ENCODE measurements at places on chromosomes 3 and 15.

DNA sequence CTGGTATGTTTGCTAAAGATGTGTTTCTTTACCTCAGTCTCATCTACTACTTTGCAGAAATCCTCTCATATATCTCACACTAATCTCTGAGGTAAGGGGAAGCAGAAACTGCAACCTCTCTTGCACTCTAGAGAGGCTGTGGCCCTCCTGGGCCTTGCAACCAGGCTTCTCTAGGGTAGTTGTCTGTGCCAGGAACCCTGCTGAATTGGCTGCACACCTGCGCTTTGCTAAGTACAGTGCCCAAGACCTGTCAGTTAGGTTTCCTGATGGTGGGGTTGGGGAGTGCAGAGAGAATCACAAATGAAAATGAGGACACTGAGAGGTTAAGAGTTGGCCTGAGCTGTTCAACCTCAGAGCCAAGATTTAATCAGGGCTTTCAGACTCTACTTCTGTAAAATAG, 117.2 kb upstream of the PLXNA1 start:
- ATAC-seq: no peak

GRCh38 chr15:48358229-48359152, 27.3 kb downstream of the DUT start:
- peak; percentile 87 for ATAC-seq

DNA sequence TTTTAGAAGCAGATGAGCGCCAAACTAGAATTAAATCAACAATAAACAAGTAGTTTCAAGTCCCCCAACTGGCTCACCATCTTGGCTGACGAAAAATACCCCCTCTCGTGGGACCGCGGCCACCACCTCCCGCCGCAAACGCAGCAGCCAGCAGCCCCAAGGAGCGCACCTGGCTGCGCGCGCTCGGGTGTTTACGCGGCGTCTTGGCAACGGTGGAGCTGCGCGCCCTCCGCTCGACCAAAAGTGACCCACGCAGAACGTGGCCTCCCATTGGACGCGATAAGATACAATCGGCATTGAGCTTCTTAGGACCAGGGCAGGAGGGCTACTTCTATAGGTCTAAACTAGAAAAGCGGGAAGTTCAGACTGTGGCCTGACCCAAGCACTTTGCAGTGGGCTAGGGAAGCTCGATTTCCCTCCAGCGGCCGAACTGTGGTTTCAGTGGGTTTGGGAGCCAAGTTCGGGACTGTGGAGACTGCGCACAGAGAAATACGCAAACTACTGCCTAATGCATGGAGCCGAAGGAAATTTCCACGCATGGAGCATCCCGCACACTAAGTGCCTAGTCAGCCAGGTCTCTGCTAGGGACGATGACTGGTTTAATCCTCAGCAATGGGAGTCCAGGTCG, at the start of gene MNS1:
MNS1 (minus strand) TSS at position 245 of the 628 bp plus-strand sequence; CDS start at position 80, 165 bp downstream.
- ATAC-seq: peak; percentile 100

GRCh38 chr15:85657132-85657531, 137.6 kb downstream of the KLHL25 start:
- no peak for ATAC-seq

DNA sequence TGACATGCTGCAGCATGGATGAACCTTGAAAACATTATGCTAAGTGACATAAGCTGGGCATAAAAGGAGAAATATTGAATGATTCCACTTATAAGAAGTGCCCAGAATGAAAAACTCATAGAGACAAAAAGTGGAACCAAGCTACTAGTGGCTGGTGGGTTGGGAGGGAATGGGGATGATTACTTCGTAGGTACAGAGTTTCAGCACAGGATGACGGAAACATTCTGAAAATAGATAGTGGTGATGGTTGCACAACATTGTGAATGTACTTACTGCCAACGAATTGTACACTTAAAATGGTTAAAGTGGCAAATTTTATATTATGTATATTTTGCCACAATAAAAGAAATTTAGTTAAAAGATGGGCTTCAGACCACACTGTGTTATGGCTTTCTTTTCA, 93.6 kb downstream of the RPLP1 start:
- no peak for ATAC-seq

GRCh38 chr3:59472541-59472940, 422.7 kb upstream of the CFAP20DC start:
- no peak for ATAC-seq

GRCh38 chr3:120072867-120073525, 21.3 kb downstream of the GSK3B start:
- no peak for ATAC-seq

GRCh38 chr15:101338502-101339057, 43.5 kb upstream of the SNRPA1 start:
- ATAC-seq: no peak

DNA sequence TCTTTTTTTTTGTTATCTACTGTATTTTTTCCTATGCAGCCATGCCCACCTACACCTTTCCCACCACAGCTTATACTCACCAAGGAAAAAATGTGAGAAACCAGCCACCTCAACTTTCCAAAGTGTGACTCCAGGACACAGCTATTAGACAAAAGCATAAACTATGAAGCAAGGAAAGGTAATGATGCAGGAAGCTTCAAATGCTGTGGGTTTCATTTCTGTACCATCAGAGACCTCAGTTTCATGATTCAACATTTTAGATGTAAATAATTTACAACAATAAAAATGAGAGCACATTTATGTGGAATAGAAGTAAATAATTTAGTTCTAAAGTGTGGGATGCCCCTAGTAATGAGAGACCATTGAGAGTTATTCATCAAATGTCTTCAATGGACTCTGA, 115.1 kb downstream of the CDIN1 start:
- no peak for ATAC-seq

DNA sequence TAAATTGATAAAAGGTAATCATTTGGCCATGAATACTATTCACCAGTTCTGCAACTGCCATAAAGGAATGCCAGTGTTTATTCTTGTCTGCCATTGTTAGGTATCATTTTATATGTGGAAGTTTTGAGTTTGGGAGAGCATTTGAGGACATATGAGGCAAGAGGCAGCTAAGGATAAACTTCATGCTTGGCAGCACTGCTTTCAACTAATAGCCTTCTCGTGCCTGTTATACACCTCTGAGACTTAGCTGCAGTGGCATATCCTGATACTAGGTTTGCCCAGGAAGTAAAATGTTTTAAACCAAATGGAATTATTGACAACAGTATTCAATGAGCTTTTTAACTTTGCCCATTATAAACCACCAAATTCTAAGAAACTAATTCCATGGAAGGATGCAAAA, 126.0 kb upstream of the DPH6 start:
- no peak for ATAC-seq

DNA sequence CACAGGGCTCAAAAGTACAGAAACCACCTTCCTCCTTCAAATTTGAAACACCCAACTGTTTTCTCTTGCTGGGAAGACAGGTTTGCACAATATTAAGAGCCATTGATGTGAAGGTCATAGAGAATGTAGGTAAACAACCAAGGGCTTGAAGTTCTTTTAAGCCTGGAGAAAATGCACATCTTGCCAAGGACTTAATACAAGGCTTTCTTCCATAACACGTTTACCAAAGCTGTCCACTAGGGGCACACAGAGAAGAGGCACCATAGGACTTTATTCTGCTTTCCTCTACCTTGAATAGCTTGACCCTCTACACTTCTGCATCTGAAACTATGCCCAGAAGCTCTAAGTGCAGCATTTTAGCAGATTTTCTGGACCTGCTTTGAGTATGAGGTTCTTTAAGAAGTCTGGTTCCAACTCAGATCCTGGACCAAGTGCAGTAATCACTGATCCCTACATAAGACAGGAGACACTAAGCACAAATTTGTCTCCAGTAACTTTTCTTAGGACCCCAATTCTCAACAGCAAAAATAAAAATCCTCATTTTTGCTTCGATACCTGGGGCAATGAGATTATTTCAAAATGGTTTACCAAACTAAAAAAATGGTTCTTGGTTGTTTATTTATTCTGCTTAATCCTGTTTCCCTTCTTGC, 138.0 kb downstream of the FBN1 start:
- peak; percentile 93 for ATAC-seq

DNA sequence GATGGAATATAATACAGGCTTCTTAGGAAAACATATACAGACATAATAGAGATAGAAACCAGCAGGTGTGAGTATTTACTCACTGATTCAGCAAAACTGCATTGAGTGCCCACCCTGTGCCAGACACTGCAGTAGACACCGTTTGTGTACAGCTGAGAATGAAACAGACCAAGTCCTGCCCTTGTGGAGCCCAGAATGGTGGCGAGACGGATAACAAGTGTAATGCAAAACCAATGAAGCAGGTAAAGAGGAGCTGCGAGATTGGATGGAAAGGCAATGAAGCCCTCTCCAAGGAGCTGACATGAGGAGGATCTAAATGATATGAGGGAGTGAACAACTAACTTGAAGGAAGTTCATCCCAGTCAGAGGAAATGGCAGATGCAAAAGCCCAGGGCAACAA, 256.4 kb downstream of the MEX3B start:
- no peak for ATAC-seq

DNA sequence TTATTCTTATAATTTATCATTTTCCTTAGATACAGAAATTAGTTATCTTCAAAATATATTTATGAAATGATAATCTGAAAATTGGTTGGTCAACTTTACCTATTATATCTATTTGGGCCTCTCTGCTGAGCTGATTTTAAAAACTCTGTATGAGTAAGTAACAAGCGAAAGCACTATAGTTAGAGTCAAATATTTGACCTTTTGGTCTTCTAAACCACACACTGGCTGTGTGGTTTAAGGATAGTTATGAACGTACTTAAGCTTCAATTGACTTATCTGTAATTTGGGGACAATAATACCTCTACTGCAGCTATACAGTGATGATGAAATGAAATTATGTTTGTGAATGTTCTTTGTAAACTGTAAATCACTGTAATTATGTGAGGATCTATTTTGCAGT, 763.9 kb upstream of the GRM7 start:
- ATAC-seq: no peak

DNA sequence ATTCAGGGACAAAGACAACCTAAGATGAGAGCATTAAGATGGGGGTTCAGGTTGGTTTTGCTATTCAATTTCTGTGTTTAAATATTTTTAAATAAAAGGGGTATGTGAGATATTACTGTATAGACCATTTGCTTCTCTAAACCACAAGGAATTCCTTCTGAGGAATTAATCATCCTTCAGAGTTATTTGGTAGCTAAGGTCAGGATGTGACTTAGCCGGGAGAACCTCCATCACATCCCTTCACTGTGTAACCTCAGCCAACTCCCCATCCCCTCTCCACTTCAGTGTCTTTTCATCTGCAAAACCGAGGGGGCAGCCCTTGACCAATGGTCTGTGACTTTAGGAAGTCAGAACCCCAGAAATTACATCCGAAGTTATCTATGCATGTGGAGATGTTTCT, 48.7 kb upstream of the SKOR1 start:
- ATAC-seq: peak; percentile 61

DNA sequence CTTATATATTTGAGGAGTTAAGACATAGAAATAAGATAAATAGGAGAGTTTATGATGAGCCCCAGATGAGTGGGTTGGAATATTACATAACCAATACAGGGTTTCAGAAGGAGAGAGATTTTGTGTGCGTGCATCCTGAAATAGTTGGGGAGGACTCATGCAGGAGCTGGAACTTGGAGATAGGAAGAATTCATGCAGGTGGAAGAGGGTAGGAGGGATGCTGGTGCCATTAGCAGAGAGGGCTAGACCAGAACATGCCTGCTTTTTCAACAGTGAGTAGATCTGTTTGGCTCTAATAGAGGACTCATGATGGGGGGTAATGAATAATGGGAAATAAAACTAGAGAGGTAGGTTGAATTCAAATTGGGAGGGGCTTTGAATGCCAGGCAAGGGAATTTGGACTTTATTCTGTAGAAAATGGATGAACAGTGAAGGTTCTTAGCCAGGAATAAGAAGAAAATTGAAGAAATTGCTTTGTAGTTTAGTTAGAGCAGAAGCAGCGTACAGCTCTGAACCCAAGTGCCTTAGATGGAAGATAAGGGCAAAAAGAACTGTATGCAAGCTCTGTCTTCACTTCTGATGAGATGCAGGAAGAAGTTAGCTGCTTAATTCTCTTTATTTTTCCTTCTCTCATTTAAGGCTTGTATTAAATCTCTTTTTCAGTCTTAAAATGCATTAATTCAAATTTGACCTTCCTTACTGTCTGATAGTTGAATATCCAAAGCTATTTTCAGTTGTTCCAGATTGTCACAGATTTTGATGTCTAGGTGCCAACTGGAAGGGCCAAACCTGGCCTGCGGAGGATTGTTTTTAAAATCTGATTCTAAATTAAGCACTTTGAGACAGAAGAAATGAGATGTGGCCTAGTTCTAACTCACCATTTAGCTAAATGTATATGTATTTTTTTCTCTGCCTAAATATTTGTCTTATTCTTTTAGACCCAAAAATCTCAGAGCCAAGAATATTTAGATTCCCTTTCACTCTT, 86.3 kb downstream of the PPM1L start:
- no peak for ATAC-seq

GRCh38 chr15:59160880-59161593, 45.6 kb upstream of the LDHAL6B start:
- peak; percentile 89 for ATAC-seq

DNA sequence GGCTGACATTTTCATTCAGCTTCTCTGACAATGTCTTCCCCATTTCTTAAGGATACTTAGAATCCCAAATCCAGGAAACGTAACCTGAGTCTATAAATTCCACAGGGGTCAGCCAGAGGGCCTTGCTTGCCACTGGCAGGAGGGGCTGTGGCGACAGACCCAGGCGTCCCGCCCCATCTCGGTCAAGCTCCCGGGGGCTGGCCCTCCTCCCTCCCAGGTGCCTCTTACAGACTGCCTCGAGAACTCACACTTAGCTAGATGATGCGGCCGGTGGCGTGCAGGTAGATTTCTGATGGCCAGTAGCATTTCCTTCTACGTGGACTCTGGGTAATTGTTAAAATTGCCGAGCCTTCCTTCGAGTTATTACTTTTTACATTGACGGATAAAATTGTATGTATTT, 172.5 kb downstream of the NSMCE3 start:
- ATAC-seq: no peak

DNA sequence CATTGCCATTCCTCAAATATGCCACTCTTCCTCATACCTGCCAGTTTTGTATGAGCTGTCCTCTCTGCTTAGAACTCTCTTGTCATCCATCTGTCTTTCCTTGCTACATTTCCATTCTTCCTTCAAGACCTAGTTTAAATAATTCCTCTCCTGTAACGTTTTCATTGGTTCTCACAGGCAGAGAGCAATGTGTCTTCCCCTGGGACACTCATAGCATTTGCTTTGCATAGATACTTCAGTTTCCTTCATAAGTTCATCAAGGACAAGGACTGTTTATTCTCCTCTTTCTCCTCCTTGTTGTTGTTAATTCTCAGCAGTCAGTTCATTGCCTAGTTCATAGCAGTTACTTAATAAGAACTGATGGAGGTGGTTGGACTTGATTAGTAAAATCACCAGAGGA, 10.5 kb downstream of the NR2C2 start:
- ATAC-seq: peak; percentile 22

GRCh38 chr3:67526246-67526645, 128.2 kb downstream of the SUCLG2 start:
- peak; percentile 89 for ATAC-seq

GRCh38 chr15:29942143-29942542, 119.9 kb upstream of the TJP1 start:
- ATAC-seq: no peak

GRCh38 chr3:70342149-70342548, 29.7 kb upstream of the MDFIC2 start:
- no peak for ATAC-seq

- no peak for ATAC-seq
Measured at GRCh38 chr3:127006781-127007436, 24.0 kb downstream of the PLXNA1 start.

GRCh38 chr3:177150970-177151627, 46.2 kb downstream of the TBL1XR1 start:
- ATAC-seq: peak; percentile 85

Measured in SK-N-SH treated with all-trans-retinoic acid at 6 μM for 48 hours (cell line).